IPS-NIHi11 (cell line): ENCODE measurements at places on chromosomes 12 and 14.
A peak's percentile ranks its signal among the peaks of the same experiment; 100 is the strongest.

DNA sequence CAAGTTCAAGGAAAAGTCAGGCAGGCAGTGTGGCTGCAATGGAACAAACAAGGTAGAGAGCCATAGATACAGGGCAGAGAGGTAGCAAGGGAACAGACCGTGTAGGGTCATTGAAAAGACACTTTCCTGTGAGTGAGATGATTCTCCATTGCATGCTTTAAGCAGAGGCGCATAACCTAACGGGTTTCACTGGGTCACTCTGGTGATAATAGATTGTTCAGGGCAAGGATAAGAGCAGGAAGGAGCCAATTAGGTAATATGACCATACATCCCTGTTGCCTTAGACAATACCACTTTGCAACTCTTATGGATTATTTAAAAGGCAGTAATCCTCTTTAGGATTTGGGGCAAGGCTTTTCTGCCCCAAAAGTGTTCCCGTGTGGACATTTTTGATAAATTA is 214.1 kb downstream of the PTPRO start:
- no peak for DNase-seq

DNA sequence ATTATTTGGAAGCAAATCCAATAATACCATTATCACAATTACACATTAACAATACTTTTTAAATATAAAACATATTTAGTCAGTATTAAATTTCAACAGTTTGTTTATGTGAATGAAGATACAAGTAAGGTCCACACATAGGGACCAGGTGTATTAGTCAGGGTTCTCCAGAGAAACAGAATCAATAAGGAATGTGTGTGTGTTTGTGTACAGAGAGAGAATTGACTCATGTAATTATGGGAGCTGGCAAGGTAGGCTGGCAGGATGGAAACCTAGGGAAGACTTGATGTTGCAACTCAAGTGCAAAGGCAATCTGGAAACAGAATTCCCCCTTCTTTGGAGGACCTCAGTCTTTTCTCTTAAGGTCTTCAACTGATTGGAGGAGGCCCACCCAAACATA is 123.2 kb upstream of the OTX2 start:
- DNase-seq, result no peak

- DNase-seq, result no peak
These were observed 101.2 kb downstream of the AKAP6 start for GRCh38 chr14:32430326-32430725.

DNA sequence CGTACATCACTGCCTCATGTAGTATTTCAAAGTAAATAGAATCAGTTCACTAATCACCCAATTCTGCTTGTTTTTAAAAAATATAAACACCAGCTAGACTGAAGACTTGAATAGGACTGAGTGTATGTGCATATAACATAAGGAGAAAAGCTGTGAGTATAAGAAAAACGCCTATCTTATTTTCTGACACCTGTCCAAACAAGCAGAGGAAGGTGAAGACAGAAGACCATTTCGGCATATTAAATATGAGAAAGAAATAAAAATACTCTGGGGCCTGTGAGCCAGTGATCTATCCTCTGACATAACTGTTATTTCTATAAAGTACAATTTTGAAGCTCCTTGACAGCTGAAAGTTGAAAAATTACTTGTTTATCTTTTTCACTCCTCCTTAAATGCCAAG is 111.3 kb upstream of the EEA1 start:
- DNase-seq, result no peak

DNA sequence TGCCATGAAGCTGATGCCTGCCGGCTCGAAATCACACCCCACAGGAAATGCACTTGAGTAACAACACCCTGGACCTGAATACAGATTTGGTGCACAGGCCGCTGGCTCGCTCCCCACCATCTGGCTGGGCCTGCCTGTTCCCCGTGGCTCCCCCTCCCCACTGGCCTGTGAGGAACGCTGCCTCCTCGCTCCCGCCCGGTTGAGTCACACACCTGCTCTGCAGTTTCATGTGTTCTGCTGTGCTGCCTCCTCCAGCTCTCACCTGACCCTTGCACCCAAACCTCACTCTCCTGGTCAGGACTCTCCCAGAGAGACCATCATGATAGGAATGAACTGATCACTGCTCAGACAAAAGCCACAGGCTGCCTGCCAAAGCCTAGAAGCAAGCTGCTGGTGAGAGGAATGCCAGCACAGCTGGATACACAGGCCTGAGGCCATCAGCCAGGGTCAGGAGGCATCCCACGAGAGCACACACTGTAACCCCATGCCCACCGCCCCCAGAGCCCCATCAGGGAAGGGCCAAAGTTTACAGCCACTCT is 3.8 kb upstream of the SIVA1 start:
- no peak for DNase-seq

- DNase-seq, result no peak
These were observed 136.1 kb upstream of the RAP1B start for GRCh38 chr12:68474467-68475204.

GRCh38 chr14:99431986-99432385 is 48.7 kb downstream of the SETD3 start:
- DNase-seq, result no peak

DNA sequence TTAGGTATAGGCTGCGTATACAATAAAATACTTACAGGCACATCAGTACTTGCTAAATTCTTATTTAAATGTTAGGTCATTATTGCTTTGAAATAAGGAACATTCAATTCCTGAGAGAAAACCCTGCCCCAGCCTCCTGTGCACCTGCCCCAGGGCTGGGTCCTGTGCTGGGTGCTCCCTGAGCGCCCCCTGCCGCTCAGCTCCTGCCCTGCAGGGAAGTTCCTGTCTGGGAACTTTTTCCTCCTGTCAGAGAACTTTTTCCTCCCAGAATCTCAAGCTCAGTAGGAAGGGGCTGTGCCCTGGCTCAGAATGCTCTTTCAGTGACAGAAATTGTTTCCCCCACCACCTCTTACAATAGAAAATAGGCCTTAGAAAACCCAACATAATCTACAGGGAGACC is 751.1 kb downstream of the TMEM121 start:
- no peak for DNase-seq

- no peak for DNase-seq
These were observed 544.2 kb downstream of the FOXG1 start for GRCh38 chr14:29310757-29311156.

- no peak for DNase-seq
These were observed 10.7 kb downstream of the SELPLG start for GRCh38 chr12:108622921-108623514.

GRCh38 chr12:111174251-111174960 is 194.5 kb downstream of the PHETA1 start:
- peak; percentile 54 for DNase-seq

DNA sequence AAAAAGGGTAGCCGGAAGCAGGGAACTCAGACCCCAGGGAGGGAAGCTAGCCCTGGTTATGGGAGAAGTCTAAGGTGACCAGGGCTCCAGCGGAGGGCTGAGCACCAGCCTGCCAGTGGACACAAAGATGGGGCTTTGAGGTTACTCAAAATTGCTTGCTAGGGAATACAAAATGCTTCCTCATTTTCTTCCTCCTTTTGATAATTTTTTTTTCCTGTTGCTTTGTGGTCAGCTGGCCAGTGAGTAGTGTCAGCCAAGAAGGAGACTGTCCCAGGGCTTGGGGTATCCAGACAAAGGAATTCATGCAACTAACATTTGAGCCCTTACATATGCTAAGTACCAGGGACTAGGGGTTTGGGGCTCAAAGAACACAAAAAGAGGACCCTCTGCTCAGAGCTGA is 206.2 kb downstream of the PPM1H start:
- no peak for DNase-seq

DNA sequence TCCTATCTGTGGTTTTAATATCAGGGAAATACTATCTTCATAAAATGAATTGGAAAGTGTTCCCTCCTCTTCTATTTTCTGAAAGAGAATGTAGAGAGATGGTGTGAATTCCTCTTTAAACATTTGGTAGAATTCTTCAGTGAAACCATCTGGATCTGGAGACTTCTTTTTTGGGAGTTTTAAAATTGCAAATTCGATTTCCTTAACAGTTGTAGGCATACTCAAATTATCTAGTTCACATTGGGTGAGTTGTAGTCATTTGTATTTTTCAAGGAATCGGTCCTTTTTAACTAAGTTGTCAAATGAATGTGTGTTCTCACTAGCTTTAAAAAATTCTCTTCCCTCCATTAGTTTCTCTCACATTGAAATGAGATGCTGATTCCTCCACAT is 75.4 kb upstream of the CHST11 start:
- no peak for DNase-seq

- no peak for DNase-seq
These were observed 77.9 kb downstream of the SPRING1 start for GRCh38 chr12:116659771-116660481.

DNA sequence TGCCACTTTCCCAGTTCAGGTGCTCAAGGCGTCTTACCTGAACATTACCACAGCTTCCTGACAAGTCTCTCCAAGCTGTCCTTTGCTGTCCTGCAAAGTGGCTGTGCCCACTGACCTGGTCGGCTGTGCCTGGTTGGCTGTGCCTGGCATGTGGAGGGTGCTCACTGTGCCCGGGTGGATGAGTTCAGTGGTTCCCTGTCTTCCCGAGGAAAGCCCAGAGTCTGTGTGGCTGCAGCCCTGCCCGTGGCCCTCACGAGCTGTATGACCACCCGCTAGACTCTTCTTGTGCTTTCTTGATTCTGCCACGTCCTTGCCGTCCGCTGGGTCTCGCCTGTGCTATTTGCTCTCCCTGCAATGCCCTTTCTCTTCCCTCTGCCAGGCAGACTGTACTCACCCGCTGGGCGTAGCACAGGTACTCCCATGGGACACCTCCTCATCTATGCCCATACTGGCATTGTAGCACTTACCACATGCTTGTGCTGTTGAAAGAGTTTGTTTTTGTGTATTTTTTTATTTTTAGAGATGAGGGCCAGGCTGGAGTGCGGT is 95.9 kb downstream of the TSPAN9 start:
- DNase-seq, result no peak

- no peak for DNase-seq
These were observed 96.6 kb downstream of the CDK17 start for GRCh38 chr12:96303653-96304052.

DNA sequence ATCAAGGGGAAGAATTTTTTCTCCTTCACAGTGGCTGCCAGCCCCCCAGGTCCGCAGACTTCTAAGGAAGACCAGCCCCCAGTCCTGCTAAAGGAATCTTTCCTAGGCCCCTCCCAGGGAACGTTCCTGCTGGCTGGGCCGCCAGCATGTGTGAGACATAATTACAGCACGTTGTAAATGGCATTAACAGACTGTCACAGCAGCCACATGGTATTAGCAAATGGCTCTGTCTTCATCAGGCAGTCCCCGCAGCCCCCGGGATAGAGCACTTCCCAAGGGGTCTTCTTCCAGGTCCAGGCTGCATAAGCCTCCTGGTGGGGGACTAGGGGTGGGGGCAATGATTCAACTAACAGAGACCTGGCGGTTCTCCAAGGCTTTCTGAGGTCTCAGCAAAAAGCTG is 34.9 kb upstream of the FAM222A start:
- DNase-seq, result no peak

DNA sequence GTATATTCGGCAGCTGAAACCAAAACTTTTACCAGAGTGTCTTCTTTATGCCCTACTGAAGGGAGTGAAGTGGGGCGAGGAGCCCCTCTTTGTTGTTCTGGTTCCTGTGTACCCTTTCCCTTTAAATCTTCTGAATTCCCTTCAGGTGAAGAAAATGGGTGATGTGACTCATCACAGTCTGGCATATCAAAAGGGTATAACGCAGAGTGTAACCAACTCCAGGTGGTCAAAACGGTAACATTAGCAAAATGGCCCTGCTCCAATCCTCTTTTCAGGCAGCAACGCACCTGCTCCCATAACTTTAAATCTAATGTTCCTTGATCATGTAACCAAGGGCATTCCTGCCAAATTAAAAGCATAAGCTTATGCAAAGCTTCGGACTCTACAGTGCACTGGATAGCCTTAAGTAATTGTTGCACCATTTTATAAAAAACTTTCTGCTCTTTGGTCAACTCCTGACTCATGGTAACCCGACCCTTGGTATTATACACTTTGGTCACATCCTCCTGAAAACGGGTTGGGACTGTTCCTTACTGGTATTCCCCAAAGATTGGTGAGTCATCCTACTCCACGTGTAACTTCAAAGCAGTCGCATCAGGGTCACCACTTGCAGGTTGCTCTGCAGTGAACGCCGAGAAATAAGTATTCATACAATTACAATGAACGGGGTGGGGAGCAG is 83.1 kb downstream of the KCNMB4 start:
- DNase-seq, result peak; percentile 27

- no peak for DNase-seq
These were observed 204.9 kb downstream of the TMX1 start for GRCh38 chr14:51445001-51445390.

DNA sequence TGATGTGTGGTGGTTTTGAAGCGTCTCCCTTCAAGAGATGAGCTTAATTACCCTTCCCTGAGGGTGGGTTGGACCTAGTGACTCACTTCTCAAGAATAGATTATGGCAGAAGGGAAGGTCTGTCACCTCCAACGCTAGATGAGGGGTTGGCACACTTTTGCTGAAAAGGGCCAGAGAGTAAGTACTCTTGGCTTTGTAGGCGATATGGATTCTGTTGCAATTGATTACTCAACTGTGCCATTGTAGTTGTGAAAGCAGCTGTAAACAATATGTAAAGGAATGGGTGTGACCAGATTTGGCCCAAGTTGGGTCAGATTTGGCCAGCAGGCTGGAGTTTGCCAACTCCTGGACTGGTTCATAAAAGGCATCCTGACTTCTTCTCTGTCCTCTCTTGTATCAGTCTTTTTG is 53.3 kb downstream of the SMIM41 start:
- DNase-seq, result peak; percentile 1

DNA sequence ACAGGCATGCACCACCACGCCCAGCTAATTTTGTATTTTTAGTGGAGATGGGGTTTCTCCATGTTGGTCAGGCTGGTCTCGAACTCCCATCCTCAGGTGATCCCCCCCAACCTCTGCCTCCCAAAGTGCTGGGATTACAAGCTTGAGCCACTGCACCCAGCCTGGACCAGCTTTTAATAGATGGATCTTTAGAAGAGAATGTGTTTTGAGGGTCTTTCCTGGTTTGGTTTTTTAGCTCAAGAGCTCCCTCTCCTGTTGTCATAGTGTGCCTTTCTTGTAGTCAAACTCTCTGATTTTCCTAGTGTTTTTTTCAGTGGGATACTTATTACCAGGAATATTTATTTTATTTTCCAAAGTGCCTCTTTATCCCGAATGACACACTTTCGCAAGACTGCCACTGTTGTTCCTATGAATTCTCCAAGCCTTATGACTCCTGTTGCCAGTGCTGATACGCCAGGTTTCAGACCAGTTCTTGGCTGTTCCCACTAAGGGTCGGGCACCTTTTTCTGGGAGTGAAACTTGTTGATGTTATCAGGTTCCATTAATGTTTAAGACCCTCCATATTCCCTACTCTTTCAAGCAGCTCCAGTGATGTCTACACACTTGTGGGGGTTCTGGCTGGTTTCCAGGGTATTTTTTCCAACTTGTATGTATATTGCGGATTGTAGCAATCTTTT is 31.5 kb upstream of the LIMA1 start:
- DNase-seq, result peak; percentile 68
